ENCODE measurements at places on chromosomes 13 and 19.

DNA sequence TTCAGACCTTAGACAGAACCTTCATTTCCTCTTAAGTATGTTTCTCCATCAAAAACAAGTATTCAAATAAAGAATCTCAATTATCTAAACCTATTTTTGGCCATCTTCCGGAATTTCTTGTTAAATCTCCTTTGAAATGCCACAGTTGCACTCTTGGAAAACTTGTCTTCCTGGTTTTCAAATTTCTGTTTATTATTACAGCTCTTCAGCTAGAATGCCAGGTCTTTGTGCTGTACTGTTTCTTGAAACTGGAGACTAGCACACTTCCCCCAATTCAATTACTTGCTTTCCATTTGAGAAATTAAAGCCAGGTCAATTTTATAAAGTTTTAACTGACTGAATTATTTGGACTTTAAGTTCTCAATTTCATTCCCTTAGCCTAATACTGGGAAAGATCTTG is 10.2 kb downstream of the KCNRG start:
- DNase-seq = no peak

GRCh38 chr19:13057744-13058143 is 44.9 kb downstream of the LYL1 start:
- no peak for DNase-seq

- no peak for DNase-seq
Measured at GRCh38 chr19:33604651-33605050, 17.1 kb upstream of the CHST8 start.

DNA sequence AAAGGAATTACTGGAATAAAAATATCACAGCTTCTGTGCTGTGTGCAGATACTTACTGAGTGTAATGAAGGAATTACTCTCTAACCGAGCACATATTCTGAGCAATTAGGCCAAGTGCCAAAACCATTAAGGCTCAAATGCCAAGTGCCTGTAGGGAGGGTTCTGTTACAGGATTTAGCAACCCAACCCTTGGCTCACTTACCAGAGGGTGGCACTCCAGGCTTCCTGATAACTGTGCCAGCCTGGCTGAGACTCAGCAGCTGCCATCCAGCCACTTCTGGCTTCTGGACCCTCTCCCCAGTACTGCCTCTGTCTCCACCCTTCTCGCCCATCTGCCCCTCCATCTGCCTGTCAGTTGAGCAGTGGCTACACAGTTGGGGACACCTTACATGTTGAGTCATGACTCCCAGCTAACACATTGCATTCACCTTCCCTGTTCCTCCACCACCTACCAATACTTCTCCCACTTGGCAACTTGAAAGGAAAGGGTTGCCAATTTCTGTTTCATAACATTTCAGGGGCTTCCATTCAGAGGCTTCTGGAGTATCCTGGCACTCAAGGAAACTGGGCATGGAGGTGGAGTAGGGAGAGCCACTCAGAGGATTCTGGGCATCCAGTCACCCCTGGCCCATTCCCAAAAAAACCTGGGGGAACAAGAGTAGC is 110.5 kb downstream of the COG6 start:
- DNase-seq = peak; percentile 52

DNA sequence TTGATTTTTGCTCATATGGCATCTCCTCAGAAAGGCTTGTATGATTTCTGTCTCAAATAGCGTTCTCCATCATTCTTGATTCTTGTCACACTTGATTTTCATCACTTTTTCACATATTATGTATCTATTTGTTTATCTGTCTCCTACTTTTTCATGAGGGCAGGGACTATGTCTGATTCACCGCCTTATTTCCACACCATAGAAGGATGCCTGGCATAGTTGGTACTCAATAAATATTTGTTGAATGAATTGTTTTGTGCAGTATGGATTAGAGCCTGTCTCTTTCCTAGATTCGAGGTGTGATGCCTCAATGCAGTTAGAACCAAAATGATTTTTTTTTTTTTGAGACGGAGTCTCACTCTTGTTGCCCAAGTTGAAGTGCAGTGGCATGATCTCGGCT is 12.1 kb downstream of the SAE1 start:
- DNase-seq = no peak

GRCh38 chr13:24225930-24226329 is 65.4 kb downstream of the SPATA13 start:
- DNase-seq = no peak

GRCh38 chr19:11225172-11225571 is 14.2 kb upstream of the ANGPTL8 start:
- DNase-seq = no peak

DNA sequence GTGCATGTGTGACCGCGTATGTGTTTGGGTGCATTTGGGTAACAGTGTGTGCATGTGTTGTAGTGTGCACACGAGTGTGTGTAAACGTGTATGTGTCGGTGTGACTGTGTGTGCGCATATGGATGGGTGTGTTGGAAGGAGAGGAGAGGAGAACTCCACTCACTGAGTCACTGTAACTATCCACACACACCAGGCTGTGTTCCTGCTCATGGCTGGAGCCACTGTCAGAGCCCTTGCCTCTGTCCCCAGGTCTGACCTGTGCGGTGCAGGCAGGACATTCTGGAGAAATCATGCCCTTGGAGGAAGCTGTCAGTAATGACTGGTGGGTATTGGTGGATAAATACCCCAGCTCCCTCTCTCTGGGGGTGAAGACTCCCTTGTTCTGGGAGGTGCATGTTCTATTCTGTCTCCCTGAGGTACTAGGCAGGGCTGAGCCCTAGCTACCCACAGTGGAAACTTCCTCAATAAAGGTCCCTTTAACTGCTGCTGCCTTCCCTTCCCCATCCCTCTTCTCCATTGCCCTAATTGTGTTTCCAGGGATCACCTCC is 48.4 kb downstream of the CYP4F22 start:
- no peak for DNase-seq

DNA sequence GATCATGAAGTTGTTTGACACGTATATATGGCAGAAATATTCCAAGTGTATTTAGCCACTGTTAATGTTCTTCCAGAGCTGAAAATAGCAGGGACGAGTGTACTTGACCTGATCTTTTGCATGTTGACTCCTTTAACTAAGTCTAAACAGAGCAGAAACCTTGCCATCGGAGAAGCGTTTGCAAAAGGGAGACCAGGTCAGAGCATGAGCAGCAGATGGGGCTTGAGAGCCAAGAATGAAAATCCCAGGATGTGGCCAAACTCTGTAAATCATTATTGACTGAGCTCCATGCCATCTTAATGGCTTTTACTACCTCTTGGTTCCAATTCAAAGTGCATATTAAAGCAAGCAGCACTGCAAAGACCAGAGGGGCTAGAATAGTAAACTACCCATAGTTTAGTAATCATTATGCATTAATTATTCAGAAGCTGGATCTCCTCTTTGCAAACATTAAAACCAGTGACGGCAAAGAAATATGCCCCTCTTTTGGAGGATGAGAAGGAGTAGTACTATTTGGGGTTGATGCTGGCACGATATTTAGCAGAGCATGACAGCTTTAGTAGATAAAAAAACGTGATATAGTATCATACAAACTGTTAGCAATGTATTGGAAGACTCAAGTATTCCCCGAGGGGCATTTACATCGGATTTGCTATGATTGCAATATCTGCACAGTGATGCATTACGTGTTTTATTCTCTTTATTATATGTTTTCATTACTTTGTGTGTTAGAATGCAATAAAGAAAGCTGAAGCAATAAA is 55.7 kb downstream of the FAM216B start:
- DNase-seq = peak; percentile 25
